Neural progenitor cell (in vitro differentiated cells): ENCODE measurements at places on chromosomes 7 and 10. TPM values are rescaled to one million over a fixed set of nuclear protein-coding genes. Genes with fewer than 3 reads are reported as not detected.

The TMEM254 gene
- 27.5 and 34.6 TPM in 2 replicates for total RNA-seq

The ANKRD61 gene
- 0.46 TPM in 1 of 2 replicates, not detected in the other for total RNA-seq

The AKR1C2 gene
- total RNA-seq: 1.8 and 4.7 TPM in 2 replicates

The CRYGN gene
- 1.1 TPM in 1 of 2 replicates, not detected in the other for total RNA-seq

The TMEM184A gene
- 0.17 and 0.22 TPM in 2 replicates for total RNA-seq

- no peaks in the 10 kb centered on the region for H3K36me3 ChIP-seq
- no peak overlapping the region for H3K4me3 ChIP-seq
- H3K4me1 ChIP-seq: no peaks in the 10 kb centered on the region
- DNase-seq: no peak
- no peak overlapping the region for H3K27ac ChIP-seq
Measured at GRCh38 chr7:102273749-102274712, 12.6 kb upstream of the SH2B2 start.

DNA sequence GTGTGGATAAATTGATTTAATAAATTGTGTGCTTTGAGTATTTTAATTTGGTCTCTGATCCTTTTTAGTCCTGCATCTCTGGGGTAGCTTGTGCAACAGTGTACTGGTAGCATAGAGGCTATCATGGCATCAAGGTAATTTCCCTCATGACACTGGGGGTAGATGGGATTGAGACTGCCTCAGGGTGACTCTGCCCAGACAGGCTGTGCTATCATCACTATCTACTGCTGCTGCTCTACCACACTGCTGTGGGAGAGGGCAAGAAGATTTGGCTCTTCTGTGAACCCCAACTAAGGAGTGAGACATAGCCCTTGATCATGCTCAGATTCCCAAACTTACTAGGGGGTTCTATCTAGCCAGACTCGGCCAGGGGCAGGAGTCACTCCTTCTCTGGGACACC lies 43.6 kb upstream of the JAZF1 start:
- H3K27ac ChIP-seq: no peak overlapping the region
- H3K36me3 ChIP-seq: no peaks in the 10 kb centered on the region
- H3K27me3 ChIP-seq: no peaks in the 10 kb centered on the region
- DNase-seq: no peak
- H3K4me3 ChIP-seq: no peak overlapping the region

GRCh38 chr7:104967595-104967994 lies 46.4 kb upstream of the KMT2E start:
- H3K4me3 ChIP-seq: no peak overlapping the region
- peaks cover 5% of the 10 kb centered on the region for H3K4me1 ChIP-seq
- H3K36me3 ChIP-seq: no peaks in the 10 kb centered on the region
- no peak overlapping the region for H3K27ac ChIP-seq
- no peaks in the 10 kb centered on the region for H3K27me3 ChIP-seq
- DNase-seq: no peak

- no peak overlapping the region for H3K27ac ChIP-seq
- H3K4me3 ChIP-seq: no peak overlapping the region
- no peaks in the 10 kb centered on the region for H3K4me1 ChIP-seq
- DNase-seq: no peak
- no peaks in the 10 kb centered on the region for H3K27me3 ChIP-seq
Measured at GRCh38 chr10:133474665-133475424, 21.1 kb downstream of the SCART1 start.

DNA sequence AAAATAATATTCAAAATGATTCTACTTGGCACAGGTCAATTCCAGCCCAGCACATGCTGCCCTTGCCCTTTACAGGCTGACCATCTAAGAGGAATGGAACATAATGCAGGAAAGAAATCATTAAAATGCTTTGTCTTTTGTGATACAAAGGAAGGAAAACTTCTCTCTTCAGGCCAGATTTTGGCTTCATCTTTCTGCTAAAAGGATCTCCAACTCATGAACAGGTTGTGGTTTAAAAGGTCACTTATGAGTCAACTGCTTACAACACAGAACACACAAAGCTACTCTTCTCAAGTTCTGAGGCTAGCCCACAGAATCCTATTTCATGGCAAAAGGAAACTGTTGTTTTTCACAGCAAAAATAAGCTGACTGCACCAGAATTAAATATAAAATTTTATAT lies 197.1 kb downstream of the DOCK4 start:
- no peaks in the 10 kb centered on the region for H3K27me3 ChIP-seq
- no peak overlapping the region for H3K4me3 ChIP-seq
- no peaks in the 10 kb centered on the region for H3K4me1 ChIP-seq
- no peak overlapping the region for H3K27ac ChIP-seq

- H3K27ac ChIP-seq: no peak overlapping the region
- DNase-seq: no peak
- no peaks in the 10 kb centered on the region for H3K36me3 ChIP-seq
- no peaks in the 10 kb centered on the region for H3K27me3 ChIP-seq
- H3K4me1 ChIP-seq: no peaks in the 10 kb centered on the region
- H3K4me3 ChIP-seq: no peak overlapping the region
Measured at GRCh38 chr10:62904281-62904875, 88.2 kb upstream of the EGR2 start.

DNA sequence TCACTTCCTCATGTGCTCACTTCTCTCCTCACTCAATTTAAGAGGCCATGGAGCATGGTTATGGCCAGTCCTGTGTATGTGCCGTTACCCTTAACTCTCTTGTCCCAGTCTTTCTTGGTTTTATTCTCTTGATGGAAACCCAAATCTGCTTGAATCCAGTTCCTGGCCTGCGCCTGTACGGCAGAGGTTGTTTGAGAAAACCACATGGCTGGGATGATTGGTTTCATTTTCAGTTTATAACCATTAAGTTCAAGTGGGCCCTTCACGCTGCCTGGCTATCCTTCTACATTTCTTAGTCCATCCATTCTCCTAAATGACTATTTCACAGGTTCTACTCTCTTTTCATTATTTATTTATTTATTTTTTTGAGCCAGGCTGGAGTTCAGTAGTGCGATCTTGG lies 1.6 kb upstream of the ZNF239 start:
- no peaks in the 10 kb centered on the region for H3K36me3 ChIP-seq
- H3K27me3 ChIP-seq: peaks cover 37% of the 10 kb centered on the region
- DNase-seq: no peak
- no peak overlapping the region for H3K27ac ChIP-seq
- peaks cover 13% of the 10 kb centered on the region for H3K4me1 ChIP-seq

DNA sequence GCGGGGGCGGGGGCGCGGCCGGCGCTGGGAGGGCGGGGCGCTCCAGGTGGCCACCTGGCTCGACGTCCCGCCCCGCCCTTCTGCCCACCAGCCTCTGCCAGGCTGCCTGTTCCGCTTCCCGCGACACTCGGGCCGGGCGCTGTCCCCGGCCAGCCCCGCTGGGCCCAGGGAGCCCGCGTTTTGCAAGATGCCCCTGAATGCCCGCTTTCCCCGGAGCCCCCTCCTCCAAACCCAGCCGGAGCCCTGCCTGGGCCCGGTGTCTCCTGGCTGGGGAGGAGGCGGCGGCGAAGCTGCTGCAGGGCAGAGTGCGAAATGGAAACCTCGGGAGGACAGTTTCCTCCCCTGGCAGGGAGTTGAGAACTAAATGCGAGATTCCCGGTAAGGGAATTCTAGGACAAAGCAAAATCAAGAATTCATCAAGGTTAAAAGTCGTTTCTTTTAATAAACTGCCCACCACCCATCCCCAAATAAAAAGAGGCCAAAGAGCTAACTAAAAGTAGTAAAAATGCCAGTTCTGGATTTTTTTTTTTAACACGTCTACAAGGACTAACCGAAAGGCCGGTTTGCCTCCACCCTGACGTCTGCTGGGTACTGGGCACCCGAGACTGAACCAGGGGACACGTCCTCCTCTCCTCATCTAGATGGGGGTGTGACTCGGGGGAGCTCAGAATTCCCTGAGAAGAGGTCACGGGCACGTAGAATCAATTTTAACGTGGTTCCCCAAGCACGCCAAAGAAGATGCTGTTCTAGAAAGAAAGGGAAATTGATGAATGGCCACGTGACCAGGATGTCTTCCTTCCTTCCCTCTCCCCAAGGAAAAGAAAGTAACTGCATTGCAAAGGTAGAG lies 200.4 kb upstream of the NFE2L3 start:
- H3K36me3 ChIP-seq: no peaks in the 10 kb centered on the region
- H3K4me3 ChIP-seq: peak overlapping the region; percentile 61
- DNase-seq: peak; percentile 8
- H3K27me3 ChIP-seq: peaks cover 8% of the 10 kb centered on the region
- peaks cover 23% of the 10 kb centered on the region for H3K4me1 ChIP-seq
